ENCODE measurements at places on chromosomes 7 and 10. TPM values are rescaled to one million over a fixed set of nuclear protein-coding genes. Genes with fewer than 3 reads are reported as not detected.

The ALOX5 gene
- 4.3 TPM for total RNA-seq

The GIMAP2 gene
- not detected for total RNA-seq

The TSPAN15 gene
- total RNA-seq = 9.5 TPM

The TMEM213 gene
- total RNA-seq = not detected

The ADARB2 gene
- total RNA-seq = 0.81 TPM

The ASZ1 gene
- not detected for total RNA-seq

The GRID2IP gene
- under 0.01 TPM for total RNA-seq

The RAB18 gene
- 22.9 TPM for total RNA-seq

The GPR158 gene
- not detected for total RNA-seq

The CPA2 gene
- not detected for total RNA-seq

The SPDYE2 gene
- not detected for total RNA-seq

The ACHE gene
- 0.51 TPM for total RNA-seq

The C10orf143 gene
- total RNA-seq = 1.6 TPM

The EZH2 gene
- 17.8 TPM for total RNA-seq

The HOXA6 gene
- total RNA-seq = 11.1 TPM

The BBIP1 gene
- 17.8 TPM for total RNA-seq

The ENTPD1 gene
- total RNA-seq = 0.16 TPM

The GRM3 gene
- total RNA-seq = not detected

The MNX1 gene
- total RNA-seq = 0.63 TPM

The TAS2R41 gene
- total RNA-seq = not detected

The SHTN1 gene
- total RNA-seq = 8.7 TPM

The FANK1 gene
- total RNA-seq = 2.9 TPM

The TRPV5 gene
- not detected for total RNA-seq

The GNAI1 gene
- total RNA-seq = 22.9 TPM

The CDK14 gene
- total RNA-seq = 14.3 TPM

The CYP26A1 gene
- 1.0 TPM for total RNA-seq

The CAV2 gene
- total RNA-seq = 106 TPM

The TMEM196 gene
- 0.13 TPM for total RNA-seq

The TMEM236 gene
- total RNA-seq = not detected

The DPP6 gene
- total RNA-seq = 0.25 TPM

The PDK4 gene
- total RNA-seq = 1.6 TPM

The PMPCB gene
- total RNA-seq = 32.1 TPM

The HDAC9 gene
- total RNA-seq = 10.3 TPM

The ABCC2 gene
- 0.38 TPM for total RNA-seq

The ASIC3 gene
- total RNA-seq = not detected
